ENCODE measurements at places on chromosomes 1 and 21.

DNA sequence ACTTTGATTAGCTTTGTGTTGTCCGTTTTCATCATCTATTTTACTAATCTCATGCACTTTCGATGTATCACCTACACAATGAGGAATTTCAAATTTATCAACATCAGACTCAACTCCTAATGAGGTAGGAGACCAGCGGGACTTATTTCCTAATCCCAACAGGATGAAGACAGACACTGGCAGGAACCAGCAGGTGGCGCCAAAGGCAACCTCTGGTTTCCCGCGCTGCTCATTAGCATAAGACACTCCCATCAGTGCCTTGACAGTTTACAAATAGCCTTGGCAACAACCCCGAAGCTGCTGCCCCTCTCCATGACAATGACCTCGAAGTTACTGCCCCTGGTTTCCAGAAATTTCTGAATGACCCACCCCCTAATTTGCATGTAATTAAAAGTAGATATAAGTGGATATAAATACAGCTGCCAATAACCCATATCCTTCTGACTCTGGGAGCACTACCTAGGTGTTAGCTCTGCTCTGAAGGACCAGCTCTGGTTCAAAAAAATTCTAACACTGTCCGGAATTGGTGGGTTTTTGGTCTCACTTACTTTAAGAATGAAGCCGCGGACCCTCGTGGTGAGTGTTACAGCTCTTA lies 974.8 kb downstream of the ADGRL2 start:
- peak; percentile 36 for DNase-seq

- DNase-seq = no peak
These were observed 108.9 kb downstream of the PEX14 start for GRCh38 chr1:10583641-10584040.

- DNase-seq = no peak
These were observed 395.2 kb upstream of the LYPLAL1 start for GRCh38 chr1:218778257-218779126.

DNA sequence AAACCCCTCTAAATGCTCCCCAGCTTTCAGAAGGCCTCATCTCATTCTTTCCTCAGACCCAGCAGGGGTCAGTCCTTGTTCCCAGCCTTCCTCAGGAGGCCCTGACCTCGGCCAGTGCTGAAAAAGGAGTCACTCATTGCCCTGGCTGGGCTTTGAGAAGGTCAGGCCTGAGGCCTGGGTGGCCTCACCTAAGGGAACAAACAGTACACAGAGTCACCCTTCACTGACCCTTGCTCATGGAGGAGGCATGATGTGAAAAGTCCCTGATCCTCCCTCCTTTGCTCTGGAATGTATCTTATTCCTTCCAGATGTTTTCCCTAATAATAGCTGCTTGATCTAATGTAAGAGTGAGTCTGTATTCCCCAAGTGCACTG lies 117.7 kb upstream of the SLC44A3 start:
- DNase-seq = no peak

DNA sequence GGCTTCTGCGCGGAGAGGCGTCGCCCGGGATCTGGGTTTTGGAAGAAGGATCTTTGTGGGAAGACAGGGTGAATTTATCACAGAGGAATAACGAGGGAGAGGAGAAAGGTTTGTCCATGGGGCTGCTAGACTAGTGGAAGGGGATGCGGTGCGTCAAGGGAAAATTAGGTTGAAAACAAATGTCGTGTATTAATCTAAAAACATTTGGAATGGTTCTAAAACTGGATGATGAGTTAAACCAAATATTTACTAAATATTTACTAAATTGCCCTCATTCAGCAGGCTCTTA lies 647 bp downstream of the RO60 start:
- DNase-seq = no peak

DNA sequence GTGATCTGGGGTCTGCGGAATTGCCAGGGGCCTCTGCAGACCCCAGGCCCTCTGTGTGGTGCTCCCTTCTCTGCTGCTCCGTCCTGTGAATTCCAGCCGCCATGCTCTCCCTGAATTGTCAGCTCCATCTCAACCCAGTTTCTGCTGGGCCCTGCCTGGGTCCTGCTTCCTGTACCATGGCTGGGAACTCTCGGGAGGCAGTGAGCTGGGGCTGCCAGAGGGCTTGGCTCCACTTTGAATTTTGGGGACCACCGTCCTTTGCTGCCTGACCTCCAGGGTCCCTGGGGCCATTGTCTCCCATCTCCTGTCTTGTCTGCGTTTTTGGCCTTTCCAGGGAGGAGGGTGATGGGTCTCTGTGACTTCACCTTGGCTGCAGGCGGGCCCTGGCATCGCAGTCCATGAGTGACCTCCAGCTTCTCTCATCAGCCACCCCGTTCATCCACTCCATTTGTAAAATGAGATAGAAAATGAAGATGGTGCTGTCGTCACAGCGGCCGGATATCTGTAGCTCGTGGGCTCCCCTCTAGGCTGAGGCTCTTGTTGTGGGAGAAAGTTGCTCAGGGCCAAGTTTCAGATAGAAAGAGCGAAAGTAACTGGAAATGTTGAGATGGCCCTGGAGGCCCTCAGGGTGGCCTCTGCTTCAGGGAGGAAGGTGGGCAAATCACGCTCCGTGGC lies 38.3 kb downstream of the SKI start:
- no peak for DNase-seq

DNA sequence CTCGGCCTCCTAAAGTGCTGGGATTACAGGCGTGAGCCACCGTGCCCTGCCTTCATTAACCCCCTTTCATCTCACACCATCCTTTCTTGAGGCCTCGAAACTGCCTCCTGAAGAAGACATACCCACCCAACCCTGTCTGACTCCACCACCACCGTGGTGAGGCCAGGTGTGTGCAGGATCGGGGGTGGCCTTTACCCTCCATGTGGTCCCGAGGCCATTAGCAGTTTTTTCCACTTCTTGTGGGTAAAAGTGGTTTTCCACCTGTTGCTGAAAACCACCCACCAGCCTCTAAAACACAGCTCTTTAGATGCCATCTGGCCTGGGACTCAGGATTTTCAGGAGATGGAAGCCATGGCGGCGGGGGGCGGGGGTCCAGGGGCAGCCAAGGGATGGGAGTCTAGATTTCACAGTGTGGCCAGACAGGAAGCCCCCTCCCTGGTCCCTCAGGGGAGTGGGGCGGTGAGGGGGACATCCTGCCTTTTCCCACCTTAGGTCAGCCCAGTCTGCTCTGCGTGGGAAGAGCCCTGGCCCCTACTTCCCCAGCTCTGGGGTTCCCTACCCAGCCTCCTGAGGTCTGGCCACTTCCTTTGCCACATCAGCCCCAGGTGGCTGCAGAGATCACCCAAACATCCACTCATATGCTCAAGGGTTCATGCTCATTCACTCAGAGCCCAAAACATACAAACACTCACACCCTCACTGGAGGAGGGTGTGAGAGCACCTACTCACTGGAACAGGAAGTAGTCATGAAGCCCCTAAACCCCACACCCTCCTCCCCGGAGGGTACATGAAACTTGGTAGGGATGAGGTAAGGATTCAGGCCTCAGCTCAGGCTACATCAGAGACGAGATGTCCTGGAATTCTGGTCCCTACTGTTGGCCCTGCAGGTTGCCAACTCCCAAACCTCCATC lies 2.3 kb downstream of the FGR start:
- peak; percentile 60 for DNase-seq

- no peak for DNase-seq
These were observed 1.0 kb downstream of the FTCD start for GRCh38 chr21:46154155-46154954.

GRCh38 chr1:59404796-59405195 lies 107.9 kb downstream of the FGGY start:
- no peak for DNase-seq

DNA sequence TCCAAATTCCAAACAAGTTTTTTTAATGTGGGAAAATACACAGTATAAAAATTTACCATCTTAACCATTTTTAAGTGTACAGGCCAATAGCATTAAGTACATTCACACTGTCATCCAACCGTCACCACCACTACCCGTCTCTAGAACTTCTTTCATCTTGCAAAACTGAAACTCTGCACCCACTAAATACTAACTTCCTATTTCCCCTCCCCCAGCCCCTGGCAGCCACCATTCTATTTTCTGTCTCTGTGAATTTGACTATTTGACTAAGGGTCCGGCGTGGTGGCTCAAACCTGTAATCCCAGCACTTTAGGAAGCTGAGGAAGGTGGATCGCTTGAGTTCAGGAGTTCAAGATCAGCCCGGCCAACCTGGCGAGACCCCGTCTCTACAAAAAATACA lies 36.1 kb downstream of the CLSTN1 start:
- peak; percentile 38 for DNase-seq

- DNase-seq = no peak
These were observed 838 bp upstream of the RSRP1 start for GRCh38 chr1:25247829-25248754.

GRCh38 chr1:18612073-18612472 lies 18.6 kb upstream of the PAX7 start:
- no peak for DNase-seq

- DNase-seq = no peak
These were observed 22.4 kb downstream of the DYRK3 start for GRCh38 chr1:206657751-206658150.

GRCh38 chr1:179351281-179351680 lies 14.5 kb upstream of the AXDND1 start:
- DNase-seq = no peak

All from activated T-cell treated with anti-CD3 and anti-CD28 coated beads for 48 hours (primary cell).